ENCODE measurements at places on chromosomes 4 and X. TPM values are rescaled to one million over a fixed set of nuclear protein-coding genes. Genes with fewer than 3 reads are reported as not detected.

Gene SLC7A11
- total RNA-seq = 0.93 TPM

Gene SPANXN4
- not detected for total RNA-seq

Gene HPGDS
- total RNA-seq = 0.33 TPM

- H3K4me3 ChIP-seq = no peak overlapping the region
- no peak overlapping the region for H3K27ac ChIP-seq
- H3K36me3 ChIP-seq = no peaks in the 10 kb centered on the region
- no peak for DNase-seq
- no peaks in the 10 kb centered on the region for H3K27me3 ChIP-seq
These were observed 209.1 kb upstream of the FAT1 start for GRCh38 chr4:186932631-186933187.

DNA sequence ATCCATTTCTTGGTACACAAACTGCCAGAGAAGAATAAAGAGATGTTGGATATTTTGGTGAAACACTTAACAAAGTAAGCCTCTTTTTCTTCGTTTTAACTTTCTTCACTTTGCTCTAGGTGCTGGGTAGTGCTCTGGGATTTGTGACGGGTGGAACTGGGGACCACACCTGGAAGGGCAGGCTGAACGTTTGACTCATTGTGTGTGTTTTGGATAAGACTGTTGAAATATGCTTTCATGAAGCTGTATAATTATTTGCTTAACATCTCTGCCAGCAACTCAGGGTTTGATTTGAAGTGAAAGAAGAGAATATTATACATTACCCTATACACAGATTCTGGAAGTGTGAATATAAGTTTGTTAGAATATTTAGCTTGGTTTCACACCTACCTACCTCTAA is 233.2 kb downstream of the ARHGAP10 start:
- H3K4me1 ChIP-seq = no peaks in the 10 kb centered on the region
- H3K4me3 ChIP-seq = no peak overlapping the region
- no peak for DNase-seq
- H3K36me3 ChIP-seq = no peaks in the 10 kb centered on the region
- no peaks in the 10 kb centered on the region for H3K27me3 ChIP-seq
- H3K27ac ChIP-seq = no peak overlapping the region

DNA sequence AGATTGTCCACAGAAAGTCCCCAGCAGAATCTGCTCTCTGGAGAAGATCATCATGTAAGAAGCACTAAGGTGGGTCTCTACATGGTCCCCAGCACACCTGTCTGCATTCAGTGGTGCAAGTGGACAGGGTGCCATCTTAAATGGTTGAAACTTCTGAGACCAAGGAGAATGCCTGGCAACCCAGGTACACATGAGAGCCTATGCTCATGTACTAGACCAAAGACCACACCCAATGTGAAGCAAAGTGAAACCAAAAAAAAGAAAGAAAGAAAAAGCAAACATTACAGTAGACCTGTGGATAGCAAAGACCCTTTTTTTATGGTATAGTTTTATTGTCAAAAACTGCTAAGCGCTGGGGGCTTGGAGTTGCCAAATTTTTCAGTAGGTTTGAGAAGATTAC is 15.0 kb downstream of the CD40LG start:
- peak overlapping the region; percentile 60 for H3K27ac ChIP-seq
- no peaks in the 10 kb centered on the region for H3K27me3 ChIP-seq
- no peak for DNase-seq
- H3K36me3 ChIP-seq = peaks cover 14% of the 10 kb centered on the region
- H3K4me3 ChIP-seq = no peak overlapping the region

DNA sequence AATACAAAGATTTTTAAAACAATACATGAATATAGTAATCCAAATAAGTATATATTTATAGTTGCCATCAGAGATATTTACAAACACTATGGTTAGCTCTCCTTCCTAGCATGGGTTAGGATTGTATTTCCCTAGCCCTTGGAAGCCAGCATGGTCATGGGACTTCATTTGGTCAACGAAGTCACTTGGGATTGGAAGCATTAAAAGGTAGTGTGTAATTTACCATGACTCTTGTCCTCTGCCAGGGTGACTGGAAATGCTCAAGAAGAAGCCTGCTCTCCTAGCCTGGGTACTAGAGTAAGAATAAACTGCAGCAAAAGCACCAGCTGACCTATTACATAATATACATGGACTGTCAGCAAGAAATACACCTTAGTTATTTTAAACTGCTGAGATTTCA is 102.9 kb downstream of the COL25A1 start:
- H3K36me3 ChIP-seq = no peaks in the 10 kb centered on the region
- no peaks in the 10 kb centered on the region for H3K4me1 ChIP-seq
- no peak overlapping the region for H3K4me3 ChIP-seq
- H3K27me3 ChIP-seq = no peaks in the 10 kb centered on the region
- no peak for DNase-seq

DNA sequence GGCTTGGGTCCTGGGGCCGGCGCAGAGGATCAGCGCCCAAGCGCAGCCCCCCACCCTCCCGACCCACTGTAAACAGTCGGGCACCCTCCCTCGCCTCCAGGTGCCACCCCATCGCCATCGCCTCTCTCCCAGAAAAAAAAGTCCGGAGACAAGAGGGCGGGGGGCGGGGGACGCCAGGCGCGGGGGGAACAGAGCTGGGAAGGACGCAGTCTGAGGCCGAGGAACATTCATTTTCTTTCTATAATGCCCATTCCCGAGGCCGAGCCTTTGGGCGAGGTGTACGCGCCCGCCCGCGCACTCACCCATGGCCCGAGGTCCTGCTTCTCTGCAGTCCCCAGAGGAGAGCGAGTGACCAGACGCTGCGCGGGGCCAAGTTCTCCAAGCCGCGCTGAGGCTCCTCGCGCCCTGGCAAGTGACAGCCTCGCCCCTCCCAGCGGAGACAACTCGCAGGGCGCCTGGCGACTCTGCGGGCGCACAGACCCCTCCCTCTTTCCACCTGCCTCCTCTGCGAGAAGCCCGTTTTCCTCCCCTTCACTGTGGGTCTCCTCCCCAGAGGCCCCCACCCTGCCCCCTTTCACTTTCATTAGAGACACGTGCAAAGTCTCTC is 63.5 kb upstream of the WDR17 start:
- H3K27ac ChIP-seq = no peak overlapping the region
- peaks cover 5% of the 10 kb centered on the region for H3K27me3 ChIP-seq
- no peak for DNase-seq
- no peaks in the 10 kb centered on the region for H3K4me1 ChIP-seq
- no peak overlapping the region for H3K4me3 ChIP-seq

DNA sequence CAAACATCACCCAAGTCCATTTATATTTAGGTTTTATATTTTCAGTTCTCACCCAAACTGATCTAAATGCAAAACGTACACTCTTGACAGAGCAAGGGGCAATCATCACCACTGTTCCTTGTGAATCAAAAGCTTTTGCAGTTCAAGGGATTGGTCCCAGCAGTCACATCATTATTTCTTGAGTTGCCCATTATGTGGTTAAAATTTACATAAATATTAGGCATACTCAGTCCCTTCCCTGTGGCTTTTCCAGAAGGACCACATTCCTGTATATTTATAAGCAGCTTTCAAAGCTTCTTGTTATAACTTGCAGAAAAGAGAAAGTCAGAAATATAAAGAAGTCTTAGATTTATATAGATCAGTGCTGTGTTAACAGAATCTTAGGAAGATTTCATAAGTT is 224.4 kb downstream of the CLCN4 start:
- H3K27ac ChIP-seq = no peak overlapping the region
- no peak overlapping the region for H3K4me3 ChIP-seq
- H3K27me3 ChIP-seq = no peaks in the 10 kb centered on the region
- DNase-seq = no peak

DNA sequence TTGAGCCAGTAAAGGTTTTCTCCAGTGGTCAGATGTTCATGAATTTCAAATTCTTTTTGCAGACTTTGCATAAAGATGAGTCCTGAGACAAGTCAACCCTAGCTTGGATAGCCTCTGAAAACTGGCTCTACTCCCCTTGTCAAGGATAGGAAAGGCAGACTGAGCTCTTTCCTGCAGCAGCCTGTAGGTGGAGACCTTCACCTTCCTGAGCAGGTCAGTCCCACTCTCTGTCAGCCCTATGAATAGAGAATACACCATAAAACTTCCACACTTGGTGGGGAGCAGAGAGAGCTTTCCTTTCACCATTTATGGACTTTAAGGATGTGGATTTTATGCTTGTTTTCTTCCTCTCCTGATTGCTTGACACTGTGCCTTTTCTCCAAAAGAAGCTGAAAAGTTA is 41.9 kb downstream of the PCDH19 start:
- H3K4me3 ChIP-seq = no peak overlapping the region
- H3K27ac ChIP-seq = no peak overlapping the region

DNA sequence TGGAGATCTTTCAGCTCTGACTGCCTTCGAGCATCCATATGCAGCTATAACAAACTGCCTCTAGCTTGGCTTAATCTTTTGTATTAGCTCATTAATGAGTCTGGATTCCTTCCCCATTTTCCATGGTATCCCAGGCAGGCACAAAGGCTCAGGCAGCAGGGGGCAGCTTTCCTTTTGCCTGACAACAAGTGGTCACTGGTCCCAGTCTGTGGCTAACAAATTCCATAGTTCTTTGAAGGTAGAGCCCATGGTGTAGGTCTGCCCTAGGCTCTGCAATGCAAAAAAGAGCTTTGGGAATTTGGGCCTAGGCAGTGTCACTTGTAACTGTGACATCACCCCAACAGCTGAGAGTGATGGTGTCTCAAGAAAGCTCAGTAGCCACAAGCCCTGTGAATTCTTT is 234.4 kb upstream of the GPC4 start:
- no peak overlapping the region for H3K27ac ChIP-seq
- H3K4me3 ChIP-seq = no peak overlapping the region
- H3K27me3 ChIP-seq = no peaks in the 10 kb centered on the region
- H3K4me1 ChIP-seq = no peaks in the 10 kb centered on the region
- DNase-seq = no peak
- H3K36me3 ChIP-seq = no peaks in the 10 kb centered on the region

Measured in CD4-positive, alpha-beta memory T cell (primary cell).